ENCODE measurements at places on chromosomes 11 and 22.

DNA sequence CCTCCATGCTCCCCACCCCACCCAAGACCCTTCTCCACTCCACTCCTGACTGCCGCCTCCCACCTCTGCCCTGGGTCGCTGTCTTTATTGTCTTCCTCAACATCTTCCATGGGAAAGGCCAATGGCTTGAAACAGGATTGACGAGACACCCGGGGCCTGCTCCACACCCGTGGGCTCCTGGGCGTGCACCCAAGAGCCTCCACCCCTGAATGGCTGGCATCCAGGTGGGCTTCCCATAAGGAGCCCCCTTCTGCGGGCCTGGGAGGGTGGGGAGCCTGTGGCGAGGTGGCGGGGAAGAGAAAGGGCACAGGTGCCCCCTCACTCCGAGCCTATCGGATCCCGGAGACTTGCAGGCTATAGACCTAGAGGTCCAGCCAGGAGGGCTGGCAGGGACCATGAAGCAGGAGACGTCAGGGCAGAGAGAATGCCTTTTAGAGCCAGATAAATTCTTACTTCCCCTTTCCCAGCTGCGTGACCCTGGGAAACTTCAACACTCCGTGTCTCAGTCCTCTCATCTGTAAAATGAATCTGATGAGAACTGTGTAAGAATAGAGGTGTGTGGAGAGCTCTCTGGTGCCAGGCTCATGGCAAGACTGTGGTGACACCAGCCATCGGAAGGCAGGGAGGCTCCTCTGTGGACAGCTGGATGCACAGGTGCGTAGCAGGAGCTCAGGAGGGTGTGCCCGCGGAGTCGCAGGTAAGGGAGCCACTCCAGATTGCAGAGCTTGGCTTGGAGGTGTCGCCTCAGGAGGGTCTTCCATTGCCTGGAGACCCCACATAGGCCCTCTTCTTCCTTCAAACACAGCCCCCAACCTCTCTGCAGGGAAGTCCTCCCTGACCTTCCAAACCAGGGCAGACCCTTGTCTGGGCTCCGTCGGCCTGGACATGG is 53.9 kb downstream of the SMIM38 start:
- no peak for DNase-seq

- peak; percentile 39 for DNase-seq
Observed at GRCh38 chr11:128686745-128687177, 7.1 kb upstream of the FLI1 start.

- DNase-seq: no peak
Observed at GRCh38 chr22:47574556-47574955, 812.1 kb downstream of the TBC1D22A start.

DNA sequence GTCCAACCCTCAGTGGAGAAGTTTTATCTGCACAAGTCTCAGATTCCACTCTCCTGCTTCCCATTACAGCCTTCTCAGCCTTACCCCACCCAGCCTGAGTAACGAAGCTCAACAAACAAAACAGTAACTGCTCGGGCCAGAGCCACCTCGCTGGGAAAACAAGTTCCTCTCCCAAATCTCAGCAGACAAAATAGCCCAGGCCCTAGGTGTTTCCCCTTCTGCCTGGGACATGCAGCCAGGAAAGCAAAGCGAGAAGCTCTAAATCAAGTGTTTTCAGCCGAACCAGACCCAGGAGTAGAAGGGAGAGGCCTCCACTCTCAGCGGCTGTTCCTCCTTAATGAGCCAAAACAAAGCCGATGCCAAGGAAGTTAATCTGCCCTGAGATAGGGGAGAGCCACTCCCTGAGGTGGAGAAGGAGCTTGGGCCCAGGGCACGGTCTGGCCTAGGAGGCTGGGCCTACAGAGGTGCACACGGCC is 44.0 kb downstream of the LIF start:
- no peak for DNase-seq

DNA sequence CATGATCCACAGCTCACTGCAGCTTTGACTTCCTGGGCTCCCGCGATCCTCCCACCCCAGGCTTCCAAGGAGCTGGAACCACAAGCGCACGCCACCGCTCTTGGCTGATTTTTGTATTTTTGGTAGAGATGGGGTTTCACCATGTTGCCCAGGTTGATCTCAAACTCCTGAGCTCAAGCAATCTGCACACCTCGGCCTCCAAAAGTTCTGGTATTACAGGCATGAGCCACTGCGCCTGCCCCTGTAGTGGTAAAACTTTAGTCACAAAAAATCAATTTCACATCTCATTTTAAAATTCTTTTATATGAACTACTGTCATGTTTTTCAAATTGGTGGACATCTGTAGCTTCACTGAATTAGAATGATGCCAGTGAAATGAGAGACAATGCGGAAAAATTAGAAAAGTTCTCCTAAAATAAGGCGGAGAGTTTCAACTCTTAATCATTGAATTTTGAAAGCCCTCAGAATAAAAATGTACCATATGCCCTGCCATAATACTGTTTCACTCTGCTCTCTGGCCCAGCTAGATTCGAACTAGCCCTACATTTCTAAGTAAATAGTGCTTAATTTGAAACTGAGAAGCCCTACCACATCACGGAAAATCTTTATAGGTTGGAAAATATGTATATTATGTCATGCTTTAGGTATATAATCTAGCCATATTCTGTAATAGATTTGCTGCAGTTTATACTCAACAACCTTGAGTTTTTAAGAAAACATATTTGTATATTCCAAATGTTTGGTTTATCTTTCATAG is 78.7 kb downstream of the HORMAD2 start:
- DNase-seq: no peak

- DNase-seq: no peak
Observed at GRCh38 chr22:42060489-42060888, 10.1 kb downstream of the NAGA start.

- DNase-seq: no peak
Observed at GRCh38 chr11:9065607-9066432, 25.6 kb downstream of the SCUBE2 start.

GRCh38 chr22:31544481-31545480 is 48.4 kb downstream of the SFI1 start:
- DNase-seq: no peak

GRCh38 chr22:40418366-40419201 is 48.2 kb downstream of the SGSM3 start:
- DNase-seq: no peak

DNA sequence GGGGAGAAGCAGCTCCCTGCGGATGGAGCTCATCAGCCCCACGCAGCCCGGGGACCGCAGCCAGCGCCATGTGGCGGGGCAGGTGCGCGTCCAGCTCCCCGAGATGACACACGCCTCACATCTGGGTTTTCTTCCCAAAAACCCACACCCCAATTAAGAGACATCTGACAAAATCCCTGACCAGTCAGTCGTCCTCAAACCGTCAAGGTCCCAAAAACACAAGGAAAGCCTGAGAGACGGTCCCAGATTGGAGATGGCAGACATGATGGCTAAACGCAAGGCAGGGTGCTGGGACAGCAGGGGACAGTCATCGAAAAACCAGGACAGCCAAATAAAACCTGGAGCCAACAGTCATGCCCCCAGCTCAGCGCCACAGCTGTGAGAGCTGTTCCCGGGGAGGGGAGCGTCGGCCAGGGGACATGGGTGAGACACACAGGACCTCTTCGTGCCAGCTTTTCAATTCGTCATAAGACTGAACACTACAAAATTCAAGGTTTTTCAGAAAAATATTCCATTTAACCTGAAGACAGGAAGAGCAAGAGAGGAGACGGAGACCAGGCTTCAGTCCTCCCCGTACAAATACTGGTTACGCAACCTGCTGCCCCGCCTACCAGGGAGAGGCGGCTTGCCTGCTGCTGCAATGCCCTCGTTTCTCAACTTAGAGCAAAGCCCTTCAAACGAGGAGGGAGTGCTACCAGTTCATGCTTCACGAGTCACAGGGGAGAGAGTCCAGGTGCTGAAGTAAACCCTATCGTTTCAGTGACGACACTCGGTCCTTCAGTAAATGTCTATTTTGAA is 10.5 kb downstream of the TOLLIP start:
- no peak for DNase-seq

GRCh38 chr11:41786087-41786486 is 326.6 kb upstream of the LRRC4C start:
- DNase-seq: no peak

DNA sequence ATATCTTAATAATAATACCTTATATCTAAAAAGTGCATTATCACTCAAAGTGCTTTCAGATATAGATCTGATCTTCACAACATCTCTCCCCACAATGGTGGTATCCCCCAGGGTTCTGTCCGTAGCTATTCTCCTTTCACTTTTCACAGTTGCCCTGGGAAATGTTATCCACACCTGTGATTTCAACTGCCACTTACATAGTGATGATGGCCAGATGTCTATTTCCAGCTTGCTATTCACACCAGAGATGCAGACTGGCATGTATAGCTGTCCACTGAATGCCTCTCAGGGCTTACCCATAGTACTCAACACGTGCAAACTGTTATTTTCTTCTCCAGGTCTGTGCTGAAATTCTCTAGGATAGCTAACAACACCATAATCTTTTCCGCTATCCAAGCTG is 724.7 kb downstream of the DLG2 start:
- no peak for DNase-seq

DNA sequence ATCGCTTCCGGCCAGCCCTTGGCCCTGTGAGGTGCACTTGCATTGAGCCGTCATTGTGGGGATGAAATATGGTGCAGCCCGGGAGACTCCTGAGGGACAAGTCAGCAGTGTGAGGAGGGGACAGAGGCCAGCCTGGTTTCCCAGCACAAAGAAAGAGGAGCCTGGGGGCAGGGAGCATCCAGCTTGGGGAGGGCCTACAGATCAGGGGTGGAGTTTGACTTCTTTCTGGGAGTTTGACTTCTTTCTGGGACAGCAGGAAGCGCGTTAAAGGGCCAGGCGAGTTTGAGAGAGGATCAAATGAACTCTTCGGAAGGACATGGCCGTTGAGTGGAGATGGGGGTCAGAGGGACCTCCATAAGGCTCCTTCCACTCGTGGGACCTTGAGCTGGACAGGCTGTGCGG is 91.9 kb downstream of the LRRC32 start:
- DNase-seq: no peak

DNA sequence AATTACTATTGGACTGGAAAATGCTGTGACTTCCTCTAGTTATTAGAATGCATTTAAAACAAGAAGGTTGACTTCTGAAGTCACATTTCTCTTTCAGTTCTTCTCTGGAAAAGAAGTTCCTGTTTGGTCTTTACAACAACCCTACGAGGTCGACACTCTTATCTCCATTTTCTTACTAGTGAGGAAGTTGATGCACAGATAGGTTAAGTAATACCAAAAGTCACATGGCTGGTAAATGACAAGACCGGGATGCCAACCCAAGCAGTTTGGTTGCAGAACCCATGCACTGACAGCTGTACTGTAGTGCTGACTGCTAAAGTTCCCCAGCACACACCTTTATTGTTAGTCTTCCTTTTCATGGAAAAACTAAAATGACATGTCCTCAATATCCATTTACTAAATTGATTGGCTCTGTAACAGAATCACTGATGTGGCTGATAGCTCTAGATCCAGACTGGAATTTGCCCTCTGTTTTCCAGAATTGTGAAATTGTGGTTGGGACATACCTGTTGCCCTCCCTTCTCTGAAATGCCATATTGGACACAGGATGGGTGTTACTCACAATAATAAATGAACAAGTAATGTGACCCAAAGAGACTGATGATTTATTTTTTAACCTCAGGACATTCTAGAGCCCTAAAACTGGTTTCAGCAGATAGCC is 9.4 kb upstream of the TECTA start:
- DNase-seq: no peak

DNA sequence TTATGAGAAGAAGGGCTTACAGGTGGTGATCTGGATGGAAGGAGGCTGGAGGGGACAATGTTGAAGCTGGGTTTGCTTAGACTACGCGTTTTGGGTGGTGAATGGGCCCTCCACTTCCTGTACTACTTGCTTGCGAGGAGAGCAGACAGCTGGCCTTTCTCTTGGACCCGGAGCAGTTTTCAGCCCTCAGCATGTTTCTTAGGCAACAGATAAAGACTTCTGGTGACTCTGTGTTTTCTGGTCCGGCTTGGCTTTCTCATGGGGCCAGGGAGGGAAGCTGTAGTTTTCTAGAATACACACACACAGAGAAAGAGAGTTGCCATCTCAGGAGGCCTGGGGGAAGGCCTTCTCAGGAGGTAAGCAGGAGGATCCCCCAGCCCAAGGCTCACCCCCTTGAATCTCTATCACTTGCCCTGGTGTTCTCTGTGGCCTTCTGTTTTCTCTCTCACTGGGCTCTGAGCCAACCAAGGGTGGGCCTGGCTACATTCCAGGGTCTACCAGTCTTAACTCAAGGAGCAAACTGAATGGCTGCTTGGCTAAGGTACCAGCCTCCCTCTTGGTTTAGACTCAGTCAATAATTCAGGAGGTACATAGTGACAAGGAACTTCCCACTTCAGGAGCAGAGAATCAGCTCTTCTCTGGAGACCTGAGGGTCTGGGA is 2.4 kb downstream of the CCS start:
- no peak for DNase-seq

- DNase-seq: no peak
Observed at GRCh38 chr11:68870470-68870869, 28.8 kb upstream of the CPT1A start.

GRCh38 chr11:80719292-80719646 is 1278.4 kb upstream of the TENM4 start:
- no peak for DNase-seq

- no peak for DNase-seq
Observed at GRCh38 chr11:49208006-49208721, at the start of gene FOLH1. Gene FOLH1 (minus strand): TSS chr11:49208602. CDS start chr11:49208409, 193 bp downstream.
